ENCODE measurements at places on chromosomes 13 and 19.

GRCh38 chr13:65724226-65724625 lies 1505.9 kb downstream of the PCDH9 start:
- no peak for DNase-seq

- DNase-seq = peak; percentile 89
These were observed 26.7 kb upstream of the NANOS3 start for GRCh38 chr19:13849991-13850909.

- DNase-seq = no peak
These were observed 30.6 kb upstream of the FAM216B start for GRCh38 chr13:42750794-42751193.

- no peak for DNase-seq
These were observed 44.3 kb upstream of the F7 start for GRCh38 chr13:113061271-113061625.

DNA sequence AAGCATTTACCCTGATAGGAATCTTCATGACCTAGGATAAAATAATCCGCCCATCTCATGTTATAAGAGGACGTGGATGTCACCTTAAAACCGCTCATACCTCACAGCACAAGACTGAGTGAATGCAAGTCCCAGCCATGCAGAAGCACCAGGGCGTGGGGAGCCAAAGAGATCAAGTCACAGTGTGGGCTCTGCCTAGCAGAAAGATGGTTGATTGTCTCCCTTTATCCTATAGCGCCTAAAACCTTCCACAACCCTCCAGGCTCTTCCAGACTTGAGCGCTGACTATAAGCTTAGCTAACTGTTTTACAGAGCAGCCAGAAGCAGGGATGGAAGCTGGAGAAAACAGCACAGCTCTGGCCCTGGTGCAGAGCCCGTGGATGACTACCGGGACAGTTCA lies 6.8 kb upstream of the ANKRD10 start:
- no peak for DNase-seq

DNA sequence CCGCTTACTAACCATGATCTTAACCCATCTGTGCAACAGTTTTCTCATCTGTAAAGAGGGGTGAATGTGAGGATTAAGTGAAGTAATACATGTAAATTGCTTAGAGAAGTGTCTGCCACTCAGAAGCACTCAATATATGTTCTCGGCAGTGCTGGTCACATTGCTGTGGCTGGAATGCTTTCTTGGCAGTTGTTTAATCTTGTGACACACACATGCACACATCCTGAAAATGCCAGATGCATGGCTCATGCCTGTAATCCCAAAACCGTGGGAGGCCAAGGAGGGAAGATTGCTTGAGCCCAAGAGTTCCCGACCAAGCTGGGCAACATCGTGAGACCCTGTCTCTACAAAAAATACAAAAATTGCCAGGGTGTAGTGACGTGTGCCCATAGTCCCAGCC lies 4.9 kb upstream of the DMKN start:
- no peak for DNase-seq

DNA sequence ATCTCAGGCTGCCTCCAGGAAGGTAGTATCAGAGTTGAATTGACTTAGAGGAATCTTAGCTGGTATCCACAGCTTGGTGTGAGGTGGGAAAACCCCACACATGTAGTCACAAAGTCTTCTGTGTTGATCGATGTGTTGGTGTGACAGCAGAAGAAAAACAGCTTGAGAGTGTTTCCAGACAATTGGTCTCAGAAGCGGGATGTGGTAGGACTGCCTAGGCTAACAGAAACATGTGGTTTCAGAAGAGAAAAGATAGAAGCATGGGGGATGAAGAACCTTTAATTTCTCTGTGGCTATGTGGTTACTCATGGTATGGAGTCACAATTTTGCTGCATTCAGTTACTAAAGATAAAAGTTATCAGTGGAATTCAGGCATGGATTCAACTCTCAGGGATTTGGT lies 134.7 kb upstream of the SLITRK5 start:
- no peak for DNase-seq

DNA sequence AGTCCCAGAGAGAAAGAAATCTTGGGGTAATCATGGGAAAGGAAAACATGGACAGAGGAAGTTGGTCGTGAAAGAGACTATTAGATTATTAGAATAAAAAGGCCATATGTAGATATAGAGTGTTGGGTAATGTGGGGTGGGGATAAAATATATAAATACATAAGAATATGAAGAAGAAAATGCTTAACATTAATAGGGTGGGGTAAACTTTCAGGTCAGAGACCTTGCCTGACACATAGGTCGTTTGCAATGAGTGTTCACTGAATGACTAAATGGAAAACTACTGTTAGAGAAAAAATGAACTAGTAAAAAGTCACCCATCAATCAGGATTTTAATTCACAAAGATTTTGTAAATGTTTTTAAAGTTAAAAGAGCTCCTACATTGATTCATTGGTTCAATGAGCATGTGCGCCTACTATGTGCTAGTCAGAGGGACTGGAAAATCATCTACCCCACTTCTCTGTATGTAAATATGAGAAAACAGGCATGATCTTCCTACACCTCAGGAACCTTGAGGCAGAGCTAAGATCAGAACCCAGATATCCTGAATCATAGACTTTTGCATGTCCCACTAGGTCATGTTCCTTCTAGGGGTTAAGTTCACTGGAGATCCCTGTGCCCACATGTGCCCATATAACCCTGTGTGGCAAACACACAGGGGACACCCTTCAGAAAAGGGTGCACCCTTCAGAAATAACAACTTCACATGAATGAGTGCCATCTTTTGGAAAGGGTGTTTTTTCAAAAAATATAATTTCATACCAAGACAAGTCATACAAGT lies 24.6 kb upstream of the KLF12 start:
- DNase-seq = no peak

Measured in DMS53 (cell line).